ENCODE measurements at places on chromosomes 16 and 17.

- DNase-seq: no peak
Measured at GRCh38 chr17:82947051-82947991, 107.5 kb upstream of the ZNF750 start.

DNA sequence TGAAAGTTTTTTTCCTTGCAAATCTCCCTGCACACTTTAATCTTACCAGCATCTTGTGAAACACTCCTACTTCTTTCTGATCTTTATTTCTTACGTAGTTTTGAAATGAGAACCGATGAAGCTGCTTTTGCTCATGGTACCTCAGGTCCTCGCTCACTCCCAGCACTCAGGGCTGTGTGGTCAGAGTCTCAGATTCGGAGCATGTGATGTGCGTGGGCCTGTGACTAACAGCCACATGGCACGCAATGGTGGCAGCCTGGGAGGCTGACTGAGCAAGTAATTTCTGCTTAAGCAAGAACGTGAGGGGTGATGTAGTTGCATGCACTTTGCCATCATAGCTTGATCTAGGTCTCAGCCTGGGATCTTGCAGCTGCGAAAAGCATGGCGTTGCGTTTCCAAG lies 624.3 kb downstream of the MAF start:
- no peak for DNase-seq

DNA sequence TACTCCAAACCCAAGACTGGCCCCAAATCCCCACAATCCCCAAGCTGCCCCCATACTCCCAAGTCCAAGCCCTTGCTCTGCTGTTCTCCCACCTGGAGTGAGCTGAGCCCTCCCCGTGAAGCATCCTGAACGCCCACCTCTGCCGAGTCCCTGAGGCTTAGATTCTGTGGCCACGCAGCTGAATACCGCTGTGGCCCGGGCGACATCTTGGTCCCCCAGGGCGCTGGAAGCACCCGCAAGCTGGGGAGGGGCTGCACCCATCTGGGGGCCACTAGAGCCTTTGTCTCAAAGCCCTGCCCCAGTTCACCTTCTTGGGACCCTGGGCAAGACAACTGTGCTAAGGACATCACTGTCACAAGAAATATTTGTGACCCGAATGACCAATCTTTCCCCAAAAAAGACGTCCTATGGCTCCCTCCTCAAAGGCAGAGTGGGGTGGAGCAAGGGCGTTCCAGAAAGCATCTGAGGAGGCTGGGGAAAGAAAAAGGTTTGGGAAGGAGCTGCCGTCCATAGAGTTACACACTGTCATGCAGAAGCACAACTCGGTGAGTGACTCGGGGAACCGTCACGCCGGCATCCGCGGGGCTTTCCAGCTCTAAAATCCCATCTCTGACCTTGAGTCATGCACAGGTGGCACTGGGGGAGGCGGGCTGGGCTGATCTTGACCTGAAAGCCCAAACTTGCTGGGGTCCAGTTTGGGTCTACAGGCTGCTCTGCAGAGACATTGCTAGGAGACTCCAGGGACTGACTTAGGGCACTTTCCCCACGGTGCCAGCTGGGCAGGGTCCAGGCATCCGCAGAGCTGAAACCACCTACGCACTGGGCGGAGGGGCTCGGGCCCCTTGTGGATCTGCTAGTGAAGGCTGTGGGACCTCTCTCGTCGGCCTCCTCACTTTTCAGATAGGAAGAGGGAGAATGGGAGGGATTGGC lies 6.6 kb downstream of the PTX4 start:
- DNase-seq: no peak

- no peak for DNase-seq
Measured at GRCh38 chr16:4686497-4687210, 6.7 kb upstream of the NUDT16L1 start.

DNA sequence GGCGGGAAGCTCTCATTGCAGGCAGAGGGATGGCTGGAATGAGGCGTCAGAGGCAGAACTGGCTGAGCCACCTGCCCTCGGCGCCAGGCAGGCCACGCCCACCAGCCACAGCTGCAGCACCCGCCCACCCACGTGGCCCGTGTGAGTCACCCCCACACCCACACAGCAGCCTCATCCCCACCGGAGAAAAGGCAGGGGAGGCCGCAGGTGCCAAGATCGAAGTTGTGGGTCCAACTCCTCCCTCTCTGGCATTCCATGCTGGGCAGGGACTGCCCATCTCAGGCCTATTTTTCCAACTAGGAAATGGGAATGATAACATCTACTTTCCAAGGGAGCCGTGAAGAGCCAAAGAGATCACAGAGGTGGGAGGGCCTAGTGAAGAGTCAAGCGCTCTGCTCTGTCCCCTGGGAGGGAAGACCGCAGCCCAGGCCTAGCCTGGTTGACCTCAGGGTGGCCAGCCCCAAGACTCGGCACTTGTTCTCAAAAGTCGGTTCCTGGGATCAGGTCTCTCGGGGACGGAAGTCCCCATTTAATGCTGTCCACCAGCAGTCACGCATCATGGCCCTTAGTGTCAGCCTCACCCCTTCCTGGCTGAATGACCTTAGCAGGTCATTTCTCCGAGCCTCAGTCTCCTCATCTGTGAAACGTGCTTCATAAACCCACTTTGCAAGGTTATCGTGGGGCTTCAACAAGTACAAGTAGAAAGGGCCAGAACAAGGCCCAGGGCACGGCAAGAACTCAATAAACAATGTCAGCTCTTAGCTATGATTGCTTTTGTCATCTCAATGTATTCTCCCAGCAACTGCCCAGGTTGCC lies at the start of gene TRPV3:
Gene TRPV3 (minus strand): TSS at position 45 of the 816 bp plus-strand sequence. CDS start 2,962 bp downstream, outside the sequence.
- peak; percentile 38 for DNase-seq

- DNase-seq: no peak
Measured at GRCh38 chr17:72126575-72127486, 6.0 kb downstream of the SOX9 start.

DNA sequence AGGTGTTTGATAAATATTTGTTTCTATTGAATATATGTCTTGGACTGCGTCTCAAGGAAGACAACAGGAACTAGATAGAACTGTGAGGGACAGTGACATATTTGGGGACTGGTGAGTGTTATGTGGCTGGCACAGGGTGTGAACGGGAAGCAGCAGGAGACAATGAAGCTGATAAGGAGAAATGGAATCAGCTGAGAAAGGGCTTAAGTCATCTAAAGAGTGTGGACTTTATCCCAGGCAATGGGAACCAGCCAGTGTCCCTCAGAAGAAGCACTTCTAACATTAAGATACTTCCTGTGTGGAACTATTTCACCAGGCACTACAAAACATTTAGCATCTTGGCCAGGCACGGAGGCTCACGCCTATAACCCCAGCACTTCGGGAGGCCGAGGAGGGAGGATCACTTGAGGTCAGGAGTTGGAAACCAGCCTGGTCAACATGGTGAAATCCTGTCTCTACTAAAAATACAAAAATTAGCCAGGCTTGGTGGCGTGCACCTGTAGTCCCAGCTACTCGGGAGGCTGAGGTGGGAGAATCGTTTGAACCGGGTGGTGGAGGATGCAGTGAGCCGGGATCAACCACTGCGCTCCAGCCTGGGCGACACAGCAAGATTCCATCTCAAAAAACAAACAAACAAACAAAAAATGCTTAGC lies 41.2 kb downstream of the ARHGAP17 start:
- no peak for DNase-seq

DNA sequence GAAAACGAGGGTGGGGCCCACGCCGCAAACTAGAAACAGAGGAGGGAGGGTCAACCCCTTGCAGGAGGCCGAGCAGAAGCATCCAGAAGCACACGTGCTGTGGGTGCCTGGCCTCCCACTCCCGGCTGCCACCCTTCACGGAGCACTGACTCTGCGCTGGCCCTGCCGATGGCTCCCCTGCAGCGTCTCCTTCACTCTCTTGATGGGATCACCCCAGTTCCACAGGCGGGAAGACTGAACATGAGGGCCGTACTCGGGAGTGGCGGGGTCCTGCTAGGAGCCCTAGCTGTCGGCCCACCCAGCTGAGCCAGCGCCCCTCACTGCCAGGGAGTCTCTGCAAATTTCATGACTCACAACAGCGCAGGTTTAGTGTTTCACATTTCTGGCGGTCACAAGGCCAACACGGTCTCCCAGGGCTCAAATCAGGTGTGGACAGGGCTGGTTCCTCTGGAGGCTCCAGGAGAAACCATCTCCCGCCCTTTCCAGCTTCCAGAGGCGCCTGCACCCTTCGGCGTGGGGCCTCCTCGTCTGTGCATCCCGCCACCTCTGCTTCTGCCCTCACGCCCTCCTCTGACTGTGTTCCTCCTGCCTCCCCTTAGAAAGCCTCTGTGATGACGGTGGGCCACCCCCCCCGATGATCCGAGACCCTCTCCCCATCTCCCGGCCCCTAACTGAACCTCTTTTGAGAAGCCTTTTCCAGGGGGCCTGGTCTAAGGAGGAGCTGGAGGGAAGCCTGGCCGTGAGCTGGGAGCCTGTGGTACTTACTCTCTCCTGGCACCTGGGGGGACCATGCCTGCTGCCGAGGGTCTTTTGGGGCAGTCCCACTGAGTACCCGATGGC lies 2.0 kb downstream of the PTX4 start:
- DNase-seq: no peak

DNA sequence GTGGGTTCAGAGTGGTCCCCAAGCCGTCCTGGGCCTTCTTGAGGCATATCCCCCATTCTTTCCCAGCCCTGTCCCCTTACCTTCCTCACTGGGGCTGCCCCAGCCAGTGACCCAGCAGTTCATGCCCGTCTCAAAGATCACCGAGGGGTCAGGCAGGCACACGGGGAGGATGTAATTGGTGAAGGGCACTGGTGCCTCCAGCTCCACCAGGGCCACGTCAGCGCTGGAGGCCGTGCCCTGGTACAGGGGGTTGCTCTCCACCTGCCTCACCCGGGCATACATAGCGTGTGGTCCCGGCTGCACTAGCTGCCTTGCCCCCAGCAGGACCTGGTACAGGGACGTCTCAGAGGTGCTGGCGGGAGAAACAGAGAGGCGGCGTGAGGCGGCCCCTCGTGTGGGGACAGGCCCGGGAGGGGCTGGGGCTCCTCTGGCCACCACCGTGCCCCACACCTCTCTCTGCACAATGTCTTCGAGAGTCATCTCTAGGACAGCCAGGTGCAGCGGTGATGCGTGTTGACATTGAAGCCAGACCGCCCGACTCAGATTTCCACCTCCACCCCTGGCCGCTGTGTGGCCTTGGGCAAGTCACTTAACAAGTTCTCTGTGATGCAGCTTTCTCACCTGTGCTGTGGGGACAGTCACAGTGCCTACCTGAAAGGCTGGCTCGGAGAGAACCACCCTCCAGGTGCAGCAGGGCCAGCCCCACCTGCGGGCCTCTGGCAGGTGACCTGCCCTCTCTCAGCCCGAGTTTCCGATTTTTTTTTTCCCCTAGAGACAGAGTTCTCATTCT lies 5.8 kb downstream of the PRSS27 start:
- DNase-seq: no peak

DNA sequence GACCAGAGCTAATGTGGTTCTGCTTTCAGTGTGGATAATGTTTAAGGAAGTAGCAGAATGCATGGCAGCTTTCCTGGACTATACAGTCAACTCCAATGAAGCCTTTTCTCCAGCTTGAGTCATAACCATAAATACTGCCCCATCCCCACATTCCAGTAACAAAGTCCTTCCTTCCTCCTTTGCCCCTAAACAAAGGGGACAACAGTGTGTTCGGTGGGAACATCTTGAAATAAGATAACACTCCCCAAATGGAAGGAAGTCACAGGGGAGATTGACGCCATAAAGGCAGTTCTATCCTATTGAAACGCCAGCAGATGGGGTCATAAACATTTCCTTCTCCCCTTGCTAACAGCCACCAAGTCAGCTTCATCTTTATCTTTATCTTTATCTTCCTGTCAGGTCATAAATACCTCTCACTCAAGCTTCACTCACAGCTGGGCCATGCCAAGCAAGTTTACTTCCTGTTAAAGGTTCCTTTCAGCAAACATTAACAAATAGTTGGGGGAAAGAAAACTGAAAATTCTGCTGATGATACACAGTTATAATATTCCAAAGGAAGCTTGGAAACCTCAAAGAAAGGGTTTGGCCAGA lies 136.7 kb downstream of the SNX11 start:
- peak; percentile 21 for DNase-seq

- peak; percentile 8 for DNase-seq
Measured at GRCh38 chr16:6771956-6772355, 560.7 kb upstream of the RBFOX1 start.

GRCh38 chr16:59192551-59193199 lies 458.6 kb upstream of the GOT2 start:
- peak; percentile 45 for DNase-seq

- DNase-seq: no peak
Measured at GRCh38 chr17:81071761-81072741, 37.1 kb downstream of the BAIAP2 start.

- no peak for DNase-seq
Measured at GRCh38 chr16:25010542-25010941, 4.6 kb downstream of the ARHGAP17 start.

DNA sequence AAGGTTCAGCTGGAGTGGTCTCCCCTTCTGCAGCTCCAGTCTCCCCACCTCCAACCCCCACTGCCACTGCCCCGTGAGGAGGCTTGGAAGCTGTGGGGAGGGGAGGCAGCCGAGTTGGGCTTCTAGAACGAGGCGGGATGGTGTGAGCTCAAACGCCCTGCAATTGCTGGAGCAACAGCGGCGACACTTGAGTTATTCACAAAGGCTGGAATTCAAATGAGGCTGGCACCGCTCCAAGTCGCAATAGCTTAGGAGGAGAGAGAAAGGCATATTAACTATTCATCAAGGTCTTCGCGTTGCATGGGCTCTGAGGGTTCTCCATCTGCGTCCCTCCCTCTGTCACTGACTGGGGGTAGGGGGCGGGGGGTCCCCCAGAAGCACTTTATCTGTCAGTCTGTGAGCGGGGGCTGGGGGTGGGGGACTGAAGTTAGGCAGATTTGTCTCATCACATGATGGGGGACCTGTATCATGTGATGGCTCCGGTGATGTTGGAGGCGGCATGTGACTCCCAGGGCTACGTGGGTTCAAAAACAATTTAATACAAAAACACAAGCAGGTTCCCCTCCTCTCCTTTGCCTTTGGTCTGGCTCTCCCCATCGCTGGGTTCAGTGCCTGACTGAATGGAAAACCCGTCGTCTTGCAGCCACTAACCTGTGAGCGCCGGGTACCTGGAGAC lies 70.5 kb downstream of the RBBP6 start:
- peak; percentile 42 for DNase-seq

DNA sequence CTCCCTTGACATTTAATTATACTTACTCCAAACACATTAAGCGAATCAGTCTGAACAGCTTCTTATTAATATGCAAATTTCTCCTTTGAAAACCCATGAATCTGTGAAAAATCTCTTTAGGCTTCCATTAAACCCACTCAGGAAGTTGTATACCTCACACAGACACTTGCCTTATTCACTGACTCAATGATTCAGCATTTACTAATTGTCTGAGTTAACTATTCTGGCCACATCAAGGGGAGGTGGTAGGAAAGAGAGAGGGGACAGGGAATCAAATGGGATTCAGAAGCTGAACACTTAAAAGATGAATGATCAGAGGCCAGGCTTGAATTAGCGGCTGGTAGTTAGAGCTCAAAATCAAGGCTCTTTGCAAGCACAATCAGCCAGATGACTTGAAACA lies 70.0 kb downstream of the HS3ST3A1 start:
- no peak for DNase-seq

DNA sequence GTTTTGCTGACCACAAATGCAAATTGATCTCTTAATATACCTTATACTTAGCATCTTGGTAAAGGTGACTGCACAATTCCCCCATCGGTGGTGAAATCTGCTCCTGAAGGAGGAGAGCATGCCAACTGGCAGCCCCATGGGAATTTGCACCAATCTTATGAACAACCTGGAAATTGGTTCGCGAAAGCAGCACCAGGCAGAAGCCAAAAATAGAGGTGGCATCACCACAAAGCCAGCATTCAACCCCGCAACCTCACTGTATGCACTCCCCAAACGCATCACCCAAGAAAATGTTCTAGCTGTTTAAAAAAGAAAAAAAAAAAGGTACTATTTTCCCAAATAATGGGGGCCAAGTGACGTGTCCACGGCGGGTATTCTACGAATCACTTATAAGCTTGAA lies 213.4 kb downstream of the ZFHX3 start:
- no peak for DNase-seq

Measured in hematopoietic multipotent progenitor cell treated with erythropoietin and hydrocortisone succinate and interleukin-3 and kit ligand, for 6 days (in vitro differentiated cells).